Activated CD4-positive, alpha-beta T cell treated with anti-CD3 and anti-CD28 coated beads, Interleukin-2, amount 10 ng/mL, durations not matched to agents 7 days and 5 days (primary cell): ENCODE measurements at places on chromosomes 3 and 15. TPM values are rescaled to one million over a fixed set of nuclear protein-coding genes. Genes with fewer than 3 reads are reported as not detected.

- no peaks in the 10 kb centered on the region for H3K27me3 ChIP-seq
- H3K27ac ChIP-seq = no peak overlapping the region
- H3K36me3 ChIP-seq = no peaks in the 10 kb centered on the region
- no peak for DNase-seq
- H3K4me1 ChIP-seq = no peaks in the 10 kb centered on the region
Measured at GRCh38 chr3:97684490-97684889, 80.1 kb upstream of the ARL6 start.

The C3orf85 gene
- total RNA-seq = not detected

DNA sequence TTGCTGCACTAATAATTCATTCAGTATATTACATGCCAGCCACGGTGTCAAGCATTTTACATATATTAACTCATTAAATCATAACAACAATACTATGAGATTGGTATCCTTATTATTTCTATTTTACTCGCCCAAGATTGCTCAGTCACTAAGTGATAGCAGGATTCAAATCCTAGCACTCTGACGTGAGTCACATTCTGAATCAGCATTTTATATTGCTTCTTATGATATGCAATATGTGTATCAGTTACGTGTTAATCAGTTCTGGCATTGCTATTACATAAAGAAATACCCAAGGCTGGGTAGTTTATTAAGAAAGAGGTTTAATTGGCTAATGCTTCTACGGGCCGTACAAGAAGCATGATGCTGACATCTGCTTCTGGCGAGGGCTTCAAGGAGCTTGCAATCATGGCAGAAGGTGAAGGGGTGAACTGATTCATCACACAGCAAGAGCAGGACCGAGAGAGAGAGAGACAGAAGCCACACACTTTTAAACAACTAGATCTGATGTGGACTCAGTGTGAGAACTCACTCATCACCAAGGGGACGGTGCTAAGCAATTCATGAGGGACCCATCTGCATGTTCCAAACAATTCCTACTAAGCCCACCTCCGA lies 166.5 kb upstream of the TMCO5A start:
- DNase-seq = no peak
- H3K27me3 ChIP-seq = no peaks in the 10 kb centered on the region
- H3K4me3 ChIP-seq = no peak overlapping the region
- peaks cover 2% of the 10 kb centered on the region for H3K4me1 ChIP-seq
- H3K27ac ChIP-seq = no peak overlapping the region

DNA sequence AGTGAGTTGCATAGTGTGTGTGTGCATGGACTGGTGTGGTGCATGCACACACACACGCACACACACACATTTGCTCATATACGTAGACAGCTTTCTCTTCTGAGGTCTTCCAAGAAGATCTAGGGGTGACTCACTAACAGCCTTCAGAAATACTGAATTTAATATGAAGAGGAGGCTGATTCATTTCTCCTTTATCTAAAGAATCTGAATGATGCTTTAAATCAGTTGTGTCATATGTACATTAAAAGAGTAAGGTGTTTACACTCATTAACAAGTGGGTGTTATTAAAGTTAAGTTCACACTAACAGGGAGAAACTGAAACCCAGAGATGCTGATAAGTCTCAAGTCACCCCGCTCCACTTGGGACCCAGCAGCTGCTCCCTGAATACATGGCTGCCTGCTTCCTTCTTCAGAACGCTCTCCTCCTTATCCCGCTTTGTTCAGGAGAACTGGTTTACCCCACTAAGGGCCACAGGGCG lies 22.0 kb downstream of the TMPRSS7 start:
- peaks cover 4% of the 10 kb centered on the region for H3K27me3 ChIP-seq
- H3K4me3 ChIP-seq = no peak overlapping the region
- H3K27ac ChIP-seq = no peak overlapping the region
- peaks cover 18% of the 10 kb centered on the region for H3K4me1 ChIP-seq

The PLCH1 gene
- 0.37 TPM for total RNA-seq

The LRRC3B gene
- not detected for total RNA-seq

The RPS27L gene
- 226 TPM for total RNA-seq

The CBLB gene
- 115 TPM for total RNA-seq

DNA sequence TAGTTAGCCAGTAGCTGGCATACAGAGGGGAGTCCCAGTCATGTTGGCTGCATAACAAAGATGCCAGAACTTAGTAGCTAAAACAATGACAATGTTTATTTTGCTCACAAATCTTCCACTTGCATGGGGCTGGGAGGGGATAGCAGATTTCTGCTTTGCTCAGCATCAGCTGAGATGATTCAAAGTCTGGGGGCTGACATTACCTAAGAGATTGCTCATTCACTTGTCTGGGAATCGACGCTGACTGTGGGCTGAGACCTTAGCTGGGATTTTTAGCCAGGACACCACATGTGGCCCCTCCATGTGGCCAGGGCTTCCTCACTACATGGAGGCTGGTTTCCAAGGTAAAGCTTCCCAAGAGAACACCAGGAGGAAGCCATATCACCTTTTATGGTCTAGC lies 12.7 kb upstream of the CFAP100 start:
- H3K36me3 ChIP-seq = no peaks in the 10 kb centered on the region
- DNase-seq = no peak
- peaks cover 16% of the 10 kb centered on the region for H3K27me3 ChIP-seq

- H3K4me3 ChIP-seq = no peak overlapping the region
- no peaks in the 10 kb centered on the region for H3K36me3 ChIP-seq
- H3K4me1 ChIP-seq = peaks cover 3% of the 10 kb centered on the region
- no peak overlapping the region for H3K27ac ChIP-seq
- H3K27me3 ChIP-seq = peaks cover 64% of the 10 kb centered on the region
Measured at GRCh38 chr15:73684581-73685455, 635 bp downstream of the CD276 start.

- H3K4me3 ChIP-seq = no peak overlapping the region
- no peak for DNase-seq
- H3K27me3 ChIP-seq = peaks cover 15% of the 10 kb centered on the region
Measured at GRCh38 chr15:57655053-57655452, 51.5 kb upstream of the POLR2M start.

The CLDN18 gene
- not detected for total RNA-seq

DNA sequence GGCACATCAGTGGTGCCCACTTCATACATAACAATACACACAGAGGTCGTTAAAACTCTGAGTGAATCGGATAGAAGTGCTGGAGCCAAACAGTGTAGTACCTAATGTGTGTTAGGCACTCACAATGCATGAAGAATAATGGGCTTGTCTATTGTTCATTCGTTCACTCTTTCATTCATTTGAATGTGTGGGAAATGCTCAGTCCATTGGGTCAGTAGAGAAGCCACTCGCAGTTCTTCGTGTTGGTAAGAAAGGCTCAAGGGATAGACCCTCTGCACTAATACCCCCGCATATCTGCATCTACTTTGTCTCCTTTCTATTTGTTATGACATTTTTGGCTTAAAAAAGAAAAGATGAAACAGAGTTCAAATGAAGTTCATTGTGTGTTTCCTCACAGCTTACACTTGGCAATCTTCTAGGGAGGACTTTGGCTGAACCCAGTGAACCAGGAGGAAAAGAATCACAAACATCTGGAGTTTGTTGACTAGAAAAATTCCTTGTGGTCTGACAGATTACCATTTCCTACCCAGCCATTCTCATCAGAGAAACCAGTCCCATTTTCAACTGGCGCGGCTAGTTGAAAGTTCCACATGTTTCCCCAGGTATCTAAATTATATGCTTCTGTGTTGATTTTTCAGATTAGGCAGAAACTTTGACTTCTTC lies 32.8 kb upstream of the MFSD1 start:
- no peaks in the 10 kb centered on the region for H3K36me3 ChIP-seq
- no peak for DNase-seq
- H3K27ac ChIP-seq = no peak overlapping the region
- no peaks in the 10 kb centered on the region for H3K4me1 ChIP-seq
- no peaks in the 10 kb centered on the region for H3K27me3 ChIP-seq

GRCh38 chr3:65026151-65026550 lies 338.4 kb upstream of the ADAMTS9 start:
- H3K27me3 ChIP-seq = no peaks in the 10 kb centered on the region
- no peak for DNase-seq
- H3K4me3 ChIP-seq = no peak overlapping the region

- no peaks in the 10 kb centered on the region for H3K4me1 ChIP-seq
- H3K4me3 ChIP-seq = no peak overlapping the region
- H3K27me3 ChIP-seq = no peaks in the 10 kb centered on the region
Measured at GRCh38 chr3:2656806-2657777, 453.1 kb downstream of the IL5RA start.

DNA sequence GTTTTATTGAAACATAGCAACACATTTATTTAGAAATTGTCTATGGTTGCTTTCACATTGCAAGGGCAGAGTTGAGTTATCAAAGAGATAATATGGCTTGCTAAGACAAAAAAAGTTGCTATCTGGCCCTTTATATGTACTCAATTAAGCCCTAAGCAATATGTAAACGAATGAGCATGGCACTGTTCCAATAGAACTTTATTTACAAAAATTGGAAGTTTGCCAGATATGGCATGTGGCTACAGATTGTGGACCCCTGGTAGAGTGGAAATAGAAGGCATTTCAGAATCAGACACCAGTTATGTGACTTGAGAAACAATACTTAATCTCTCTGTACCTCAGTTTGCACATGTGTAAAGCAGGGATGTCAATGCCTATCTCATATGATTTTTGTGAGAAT lies 515.6 kb upstream of the SGO1 start:
- H3K4me1 ChIP-seq = no peaks in the 10 kb centered on the region
- DNase-seq = no peak
- H3K27ac ChIP-seq = no peak overlapping the region

- H3K36me3 ChIP-seq = peaks cover 20% of the 10 kb centered on the region
- no peaks in the 10 kb centered on the region for H3K27me3 ChIP-seq
- H3K4me1 ChIP-seq = peaks cover 38% of the 10 kb centered on the region
- H3K4me3 ChIP-seq = no peak overlapping the region
- DNase-seq = no peak
- no peak overlapping the region for H3K27ac ChIP-seq
Measured at GRCh38 chr15:82748315-82748714, 38.6 kb upstream of the AP3B2 start.

The CLCN2 gene
- 3.6 TPM for total RNA-seq

DNA sequence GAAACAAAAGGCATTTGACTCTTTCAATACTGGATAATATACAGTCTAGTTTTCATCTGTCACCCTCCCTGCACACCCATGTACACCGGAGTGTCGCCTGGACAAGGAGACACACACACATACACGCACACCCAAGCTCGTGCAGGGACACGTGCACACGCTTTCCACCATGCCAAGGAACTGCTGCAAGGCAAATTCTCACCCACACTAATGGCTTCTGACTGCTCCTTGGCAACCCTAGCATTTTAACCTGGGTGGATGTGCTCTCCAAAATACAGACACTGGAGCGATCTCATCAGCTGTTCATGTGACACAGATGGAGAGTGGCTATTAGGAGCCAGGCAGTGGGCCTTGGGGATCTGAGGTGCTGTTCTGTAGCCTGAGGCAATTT lies 61.6 kb downstream of the MEIS2 start:
- H3K27me3 ChIP-seq = no peaks in the 10 kb centered on the region
- no peak overlapping the region for H3K27ac ChIP-seq
- DNase-seq = no peak
- H3K4me3 ChIP-seq = no peak overlapping the region
- H3K4me1 ChIP-seq = no peaks in the 10 kb centered on the region

The NMNAT3 gene
- total RNA-seq = 1.1 TPM

- H3K4me3 ChIP-seq = no peak overlapping the region
- peaks cover 12% of the 10 kb centered on the region for H3K4me1 ChIP-seq
- no peaks in the 10 kb centered on the region for H3K27me3 ChIP-seq
- H3K27ac ChIP-seq = no peak overlapping the region
- H3K36me3 ChIP-seq = no peaks in the 10 kb centered on the region
Measured at GRCh38 chr3:113773381-113773780, 26.5 kb downstream of the ATP6V1A start.

GRCh38 chr3:45011756-45012508 lies 14.2 kb upstream of the CLEC3B start:
- no peak for DNase-seq
- H3K27me3 ChIP-seq = no peaks in the 10 kb centered on the region
- peak overlapping the region; percentile 61 for H3K27ac ChIP-seq
- peaks cover 42% of the 10 kb centered on the region for H3K36me3 ChIP-seq
- peaks cover 12% of the 10 kb centered on the region for H3K4me1 ChIP-seq
- H3K4me3 ChIP-seq = no peak overlapping the region

GRCh38 chr3:71494212-71494611 lies 89.3 kb downstream of the FOXP1 start:
- no peak overlapping the region for H3K4me3 ChIP-seq
- no peaks in the 10 kb centered on the region for H3K27me3 ChIP-seq
- DNase-seq = no peak
- peaks cover 43% of the 10 kb centered on the region for H3K36me3 ChIP-seq
- H3K27ac ChIP-seq = peak overlapping the region; percentile 83

- H3K27ac ChIP-seq = no peak overlapping the region
- DNase-seq = no peak
- H3K36me3 ChIP-seq = no peaks in the 10 kb centered on the region
Measured at GRCh38 chr15:84960391-84961113, 21.1 kb upstream of the PDE8A start.

DNA sequence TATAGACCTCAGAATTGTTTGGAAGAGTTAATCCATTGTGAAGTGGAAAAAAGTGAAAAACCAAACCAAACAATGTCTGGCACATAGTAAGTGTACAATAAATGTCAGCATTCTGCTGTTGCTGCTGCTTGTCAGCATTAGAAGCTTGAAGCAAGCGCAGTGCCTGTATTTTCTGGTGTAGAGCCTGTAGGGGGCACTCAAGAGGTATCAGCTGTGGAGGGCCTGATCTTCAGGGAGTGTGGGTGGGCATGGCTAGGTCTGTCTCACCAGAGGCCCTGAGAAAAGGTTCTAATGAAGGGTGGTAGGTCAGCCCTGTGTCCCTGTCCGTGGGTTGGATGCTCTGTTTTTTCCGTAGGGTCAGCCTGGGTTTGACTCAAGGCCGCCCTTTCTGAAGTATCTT lies 3.6 kb downstream of the ADAMTSL3 start:
- DNase-seq = no peak
- no peak overlapping the region for H3K4me3 ChIP-seq
- H3K27me3 ChIP-seq = peaks cover 21% of the 10 kb centered on the region
- no peak overlapping the region for H3K27ac ChIP-seq

DNA sequence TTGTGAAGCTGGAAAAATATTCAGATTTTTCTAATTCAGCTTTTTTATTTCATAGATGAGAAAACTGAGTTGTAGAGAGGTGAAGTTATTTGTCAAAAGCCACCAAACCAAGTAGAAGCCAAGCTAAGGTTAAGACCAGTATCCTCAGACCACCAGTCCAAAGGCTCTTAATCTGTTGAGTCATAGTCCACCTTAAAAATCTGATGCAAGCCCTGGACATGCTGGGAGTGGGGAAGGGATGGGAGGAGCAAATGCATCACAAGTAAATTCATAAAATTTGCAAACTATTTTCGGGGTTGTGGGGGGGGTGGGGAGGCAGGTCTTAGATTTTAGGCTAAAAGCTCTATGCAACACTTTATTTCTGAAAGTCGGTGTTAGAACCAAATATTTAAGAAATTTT lies 307.7 kb upstream of the SEMA6D start:
- H3K4me1 ChIP-seq = no peaks in the 10 kb centered on the region
- H3K36me3 ChIP-seq = no peaks in the 10 kb centered on the region
- H3K27me3 ChIP-seq = no peaks in the 10 kb centered on the region
- H3K27ac ChIP-seq = no peak overlapping the region

The ZNF609 gene
- total RNA-seq = 38.9 TPM

- no peaks in the 10 kb centered on the region for H3K27me3 ChIP-seq
- H3K4me3 ChIP-seq = no peak overlapping the region
- no peak overlapping the region for H3K27ac ChIP-seq
- DNase-seq = no peak
- peaks cover 2% of the 10 kb centered on the region for H3K36me3 ChIP-seq
Measured at GRCh38 chr3:153144779-153145178, 17.2 kb upstream of the RAP2B start.
